Left hindlimb (tissue), 1 donor: ENCODE measurements at places on chromosomes 2 and 18.

DNA sequence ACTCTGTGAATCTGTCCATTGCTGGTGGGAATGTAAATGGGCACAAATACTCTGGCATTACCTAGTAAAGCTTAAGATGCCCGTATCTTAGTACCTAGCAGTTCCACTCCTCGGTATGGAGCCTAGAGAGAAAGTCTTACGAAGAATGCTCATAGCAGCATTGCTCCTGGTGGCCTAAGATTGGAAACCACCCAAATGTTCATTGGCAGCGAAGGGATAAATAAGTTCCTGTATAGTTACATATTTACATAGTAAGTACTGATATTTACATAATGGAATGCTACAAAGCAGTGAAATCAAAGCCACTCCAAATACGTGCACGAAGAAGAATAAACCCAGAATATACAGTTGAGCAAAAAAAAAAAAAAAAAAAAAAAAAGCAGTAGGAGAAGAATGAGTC lies 46.7 kb upstream of the PDIA6 start:
- no peak for DNase-seq

GRCh38 chr2:8214036-8214615 lies 467.7 kb upstream of the ID2 start:
- no peak for DNase-seq

- DNase-seq, result no peak
Observed at GRCh38 chr2:30165617-30166016, 18.8 kb downstream of the YPEL5 start.

GRCh38 chr2:39492095-39492590 lies 55.1 kb upstream of the MAP4K3 start:
- no peak for DNase-seq

- DNase-seq, result peak; percentile 51
Observed at GRCh38 chr18:23071285-23071684, 64.0 kb upstream of the CABLES1 start.

DNA sequence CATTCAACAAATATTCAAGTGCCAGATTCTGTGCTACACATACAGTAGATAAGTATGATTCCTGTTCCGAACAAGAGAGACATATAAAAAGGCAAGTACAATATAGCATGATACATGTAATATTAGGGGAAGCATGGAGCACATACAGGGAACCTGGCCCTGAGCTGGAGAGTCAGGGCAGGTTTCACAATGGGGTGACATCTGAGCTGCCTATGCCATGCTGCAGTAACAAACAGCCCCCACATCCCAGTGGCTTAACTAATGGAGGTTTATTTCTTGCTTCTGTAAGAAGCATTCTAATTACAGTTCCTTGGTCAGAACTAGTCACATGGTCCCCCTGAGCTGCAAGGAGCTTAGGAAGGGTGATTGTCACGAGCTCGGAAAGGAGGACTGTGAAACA lies 27.3 kb upstream of the TACR1 start:
- DNase-seq, result no peak

DNA sequence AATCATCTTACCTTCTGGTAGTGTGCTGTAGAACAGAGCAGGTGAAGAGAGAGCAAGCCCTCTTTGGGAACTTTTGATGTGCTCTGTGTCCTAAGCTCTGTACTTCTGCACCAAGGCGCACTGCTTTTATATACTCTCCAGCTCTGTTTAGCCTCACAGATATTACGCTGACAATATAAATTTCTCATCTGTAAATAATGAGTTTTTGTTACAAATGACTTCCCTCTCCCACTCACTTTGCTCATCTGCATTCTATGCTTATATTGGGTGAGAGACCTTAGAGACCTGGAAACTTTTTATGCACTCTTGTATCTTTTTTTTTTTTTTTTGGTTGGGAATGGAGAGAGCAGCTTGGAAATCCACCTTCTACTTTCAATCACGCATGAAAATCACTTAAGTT lies at the start of gene GCG:
TSS of gene GCG (minus strand) at position 101 of the 400 bp plus-strand sequence. CDS start 3,069 bp downstream, outside the sequence.
- DNase-seq, result no peak
